ENCODE measurements at places on chromosomes 2 and 18. TPM values are rescaled to one million over a fixed set of nuclear protein-coding genes. Genes with fewer than 3 reads are reported as not detected.

DNA sequence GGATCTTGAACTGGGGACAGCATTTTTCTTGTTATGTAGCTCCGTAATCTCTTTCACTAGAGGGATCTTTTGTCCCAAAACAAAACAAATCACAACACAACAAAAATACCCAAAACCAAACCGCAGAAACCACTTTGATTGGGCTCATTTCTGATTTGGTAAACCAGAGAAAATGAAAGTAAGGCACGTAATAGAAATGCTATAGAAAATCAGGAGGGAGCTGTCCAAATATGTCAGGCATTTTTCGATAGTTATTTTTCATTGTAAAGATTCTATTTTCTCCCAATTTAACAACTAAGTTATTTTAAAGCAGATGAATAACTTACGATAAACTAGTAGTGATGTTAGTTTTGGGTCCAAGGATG lies 406.5 kb downstream of the XIRP2 start:
- no peak for DNase-seq

- DNase-seq = no peak
These were observed 7.1 kb downstream of the TMEM163 start for GRCh38 chr2:134711692-134712091.

GRCh38 chr2:177245010-177245422 lies 19.5 kb downstream of the NFE2L2 start:
- no peak for DNase-seq

- DNase-seq = no peak
These were observed 1.1 kb downstream of the NPC1 start for GRCh38 chr18:23585007-23585871.

DNA sequence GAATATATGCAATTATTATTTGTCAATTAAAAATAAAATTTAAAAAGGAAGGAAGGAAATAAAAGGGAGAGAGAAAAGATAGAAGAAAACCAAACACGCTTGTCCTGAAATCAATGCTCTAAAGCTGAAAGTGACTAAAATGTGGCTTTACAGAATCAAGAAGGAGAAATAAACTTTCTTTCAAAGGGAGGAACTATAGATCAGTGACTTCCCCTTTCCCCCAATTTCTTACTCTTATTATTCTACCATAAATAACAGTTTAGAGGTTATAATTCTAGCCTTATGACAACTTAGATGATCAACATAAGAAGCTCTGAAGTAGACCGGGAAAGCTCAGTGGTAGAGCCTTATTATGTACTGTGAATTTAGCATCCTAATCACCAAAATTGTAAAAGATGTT lies 122.5 kb downstream of the ARHGAP15 start:
- DNase-seq = no peak

GRCh38 chr2:114068438-114068837 lies 178.5 kb downstream of the ACTR3 start:
- DNase-seq = no peak

- no peak for DNase-seq
These were observed 96.9 kb downstream of the SETBP1 start for GRCh38 chr18:44777457-44778192.

DNA sequence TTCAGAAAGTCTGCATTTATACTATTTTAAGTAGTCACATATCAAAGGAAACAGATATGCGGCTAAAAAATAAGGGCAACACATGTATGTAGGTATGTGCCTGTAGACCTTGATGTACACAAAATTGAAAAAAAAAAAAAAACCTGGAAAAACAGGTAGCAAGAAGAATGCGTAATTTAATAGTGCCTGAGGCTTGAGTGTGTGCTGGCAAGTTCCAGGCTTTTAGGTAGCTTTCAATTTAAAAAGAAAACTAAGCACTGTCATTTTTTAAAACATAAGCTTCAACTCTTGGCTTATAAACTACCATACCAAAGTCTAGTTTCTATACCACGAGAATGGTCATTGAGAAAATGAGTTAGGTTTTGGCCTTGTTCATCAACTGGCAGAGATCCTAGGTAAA lies 72.3 kb downstream of the OTX1 start:
- no peak for DNase-seq

GRCh38 chr2:224060783-224061482 lies 21.8 kb upstream of the SERPINE2 start:
- no peak for DNase-seq

DNA sequence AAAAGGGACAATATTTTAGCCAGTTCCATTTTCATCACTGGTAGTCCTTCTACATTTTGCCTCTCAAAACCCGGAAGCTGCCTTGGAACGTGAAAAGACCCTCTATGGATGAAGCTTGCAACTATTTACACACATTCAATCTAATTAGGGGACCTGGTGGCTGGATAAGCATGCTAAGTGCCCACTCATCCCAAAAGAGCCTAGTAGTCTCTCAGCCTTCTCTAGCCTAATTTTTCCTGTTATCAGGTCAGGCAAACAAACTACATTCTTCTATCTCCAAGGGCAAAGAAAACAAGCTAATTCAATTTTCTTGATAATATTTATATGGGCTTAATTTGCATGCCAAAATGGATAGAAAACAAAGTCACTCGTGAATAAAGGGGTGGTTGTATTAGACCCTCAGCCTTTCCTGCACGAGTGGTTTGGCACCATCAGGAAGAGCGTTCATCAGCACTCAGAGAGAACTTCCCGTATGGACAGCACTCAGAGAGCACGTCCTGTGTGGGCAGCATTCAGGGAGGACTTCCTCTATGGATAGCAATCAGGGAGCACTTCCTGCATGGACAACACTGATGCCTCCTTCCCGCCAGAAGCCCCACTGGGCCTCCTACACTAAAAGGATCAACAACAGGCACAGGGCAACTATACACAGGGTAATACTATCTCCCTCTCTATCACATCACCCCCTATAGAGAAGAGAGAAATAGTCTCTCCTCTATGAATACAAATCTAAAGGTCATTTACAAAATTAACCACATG lies 122.2 kb downstream of the RBMS1 start:
- DNase-seq = no peak

The ZFAND2B gene
- 43.6 TPM for total RNA-seq
